Activated CD4-positive, alpha-beta T cell treated with anti-CD3 and anti-CD28 coated beads, Interleukin-10, Interleukin-2, amounts not matched to agents 100 ng/mL and 50 ng/mL, durations not matched to agents 16 hours and 8 hours (primary cell): ENCODE measurements at places on chromosomes 3 and 15.

- DNase-seq = peak; percentile 73
These were observed 615 bp downstream of the VPS18 start for GRCh38 chr15:40894681-40895448.

GRCh38 chr15:41571948-41572347 is 12.9 kb downstream of the TYRO3 start:
- no peak for DNase-seq

GRCh38 chr15:70044168-70044567 is 53.5 kb downstream of the TLE3 start:
- no peak for DNase-seq

GRCh38 chr3:12349895-12350811 is 61.3 kb downstream of the PPARG start:
- DNase-seq = no peak

DNA sequence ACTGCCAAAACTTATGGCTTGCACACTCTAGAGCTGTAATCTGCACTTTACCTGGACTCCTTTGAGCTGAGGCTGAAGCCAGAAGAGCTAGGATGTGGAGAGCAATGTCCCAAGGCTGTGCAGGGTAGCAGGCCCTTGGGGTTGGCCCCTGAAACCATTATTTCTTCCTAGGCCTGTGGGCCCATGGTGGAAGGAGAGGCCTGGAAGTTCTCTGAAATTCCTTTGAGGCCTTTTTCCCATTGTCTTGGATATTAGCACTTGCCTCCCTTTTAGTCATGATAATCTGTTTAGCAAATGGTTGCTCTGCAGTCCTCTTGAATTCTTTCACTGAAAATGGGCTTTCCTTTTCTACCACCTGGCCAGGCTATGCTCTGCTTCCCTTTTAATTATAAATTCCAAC is 102.0 kb upstream of the SGO1 start:
- DNase-seq = no peak

DNA sequence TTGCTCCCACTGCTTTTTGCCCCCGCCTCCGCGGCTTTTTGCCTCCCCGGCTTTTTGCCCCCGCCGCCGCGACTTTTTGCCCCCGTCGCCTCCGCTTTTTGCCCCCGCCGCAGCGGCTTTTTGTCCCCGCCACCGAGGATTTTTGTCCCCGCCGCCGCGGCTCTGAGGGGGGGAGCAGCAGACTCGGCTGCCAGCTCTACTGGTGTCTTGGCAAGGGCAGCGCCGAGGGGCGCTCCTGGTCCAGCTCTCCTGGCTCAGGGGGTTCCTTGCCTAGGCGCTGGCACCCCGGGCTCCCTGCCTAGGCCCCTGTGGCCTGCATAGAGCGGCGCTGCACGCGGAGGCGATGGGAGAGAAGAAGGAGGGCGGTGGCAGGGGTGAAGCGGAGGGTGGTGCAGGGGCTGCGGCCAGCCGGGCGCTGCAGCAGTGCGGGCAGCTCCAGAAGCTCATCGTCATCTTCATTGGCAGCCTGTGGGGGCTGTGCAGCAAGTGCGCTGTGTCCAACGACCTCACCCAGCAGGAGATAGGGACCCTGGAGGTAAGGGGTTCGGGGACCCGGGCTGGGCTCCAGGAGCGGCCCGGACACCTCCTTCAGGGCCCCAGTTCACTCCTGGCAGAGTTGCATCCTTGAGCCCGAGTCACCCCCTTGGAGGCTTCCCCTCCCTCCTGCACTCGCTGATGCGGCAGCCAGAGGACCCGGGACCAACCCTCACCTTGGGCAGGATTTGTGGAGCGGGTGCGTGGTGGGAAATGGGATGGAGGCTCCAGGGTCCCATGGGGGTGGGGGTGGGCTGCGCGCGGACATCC is 642.4 kb downstream of the GOLGA6L6 start:
- no peak for DNase-seq

GRCh38 chr3:1275495-1275894 is 182.7 kb downstream of the CNTN6 start:
- DNase-seq = peak; percentile 9

GRCh38 chr15:58383876-58384275 is 47.9 kb upstream of the LIPC start:
- DNase-seq = peak; percentile 23

DNA sequence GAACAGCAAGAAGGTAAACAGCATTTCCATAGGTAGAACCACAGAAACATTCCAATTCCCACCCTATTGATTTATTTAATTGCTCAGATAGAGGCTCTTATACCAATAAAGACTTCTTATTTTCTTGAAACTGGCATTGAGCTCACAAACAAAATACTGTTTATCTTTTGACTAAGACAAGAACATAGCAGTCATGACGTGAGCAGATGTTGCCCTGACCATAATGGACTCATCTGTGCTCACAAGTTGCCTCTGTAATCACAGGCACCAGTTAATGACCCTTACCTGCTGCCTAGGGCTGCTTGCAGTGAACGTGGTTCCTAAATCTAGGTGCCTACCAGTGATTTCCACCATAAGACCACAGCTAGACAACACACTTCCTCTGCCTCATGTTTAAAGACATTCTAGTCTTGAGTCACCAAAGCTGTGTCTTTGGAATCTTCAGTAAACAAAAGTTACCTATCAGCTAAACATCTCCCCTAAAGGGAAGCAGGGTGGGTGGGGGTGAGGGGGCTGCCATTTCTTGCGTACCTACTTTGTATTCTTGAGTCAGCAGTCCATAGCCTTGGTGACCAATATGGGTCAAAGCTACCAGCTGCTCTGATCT is 2.1 kb downstream of the FYCO1 start:
- DNase-seq = peak; percentile 78

- peak; percentile 77 for DNase-seq
These were observed 44.4 kb downstream of the FLNB start for GRCh38 chr3:58052373-58053273.

GRCh38 chr3:114460459-114460858 is 166.6 kb downstream of the TIGIT start:
- DNase-seq = no peak

DNA sequence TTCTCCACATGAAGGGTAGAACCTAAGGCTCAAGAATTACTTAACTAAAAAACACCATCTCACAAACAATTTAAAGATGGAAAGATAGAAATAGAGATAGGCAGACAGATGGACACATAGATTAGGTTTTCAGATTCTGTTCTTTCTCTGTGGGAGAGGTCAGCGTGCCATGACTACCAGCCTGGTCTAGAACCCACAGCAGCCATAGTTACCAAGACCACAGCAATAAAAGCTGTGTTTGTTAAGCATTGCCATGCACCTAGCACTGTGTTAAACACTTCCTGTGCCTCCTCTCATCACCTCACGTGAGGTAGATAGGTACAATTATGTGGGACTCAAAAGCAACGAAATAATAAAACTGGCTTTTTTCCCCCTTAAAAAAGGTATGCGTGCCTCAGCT is 83.1 kb upstream of the TSEN2 start:
- no peak for DNase-seq

DNA sequence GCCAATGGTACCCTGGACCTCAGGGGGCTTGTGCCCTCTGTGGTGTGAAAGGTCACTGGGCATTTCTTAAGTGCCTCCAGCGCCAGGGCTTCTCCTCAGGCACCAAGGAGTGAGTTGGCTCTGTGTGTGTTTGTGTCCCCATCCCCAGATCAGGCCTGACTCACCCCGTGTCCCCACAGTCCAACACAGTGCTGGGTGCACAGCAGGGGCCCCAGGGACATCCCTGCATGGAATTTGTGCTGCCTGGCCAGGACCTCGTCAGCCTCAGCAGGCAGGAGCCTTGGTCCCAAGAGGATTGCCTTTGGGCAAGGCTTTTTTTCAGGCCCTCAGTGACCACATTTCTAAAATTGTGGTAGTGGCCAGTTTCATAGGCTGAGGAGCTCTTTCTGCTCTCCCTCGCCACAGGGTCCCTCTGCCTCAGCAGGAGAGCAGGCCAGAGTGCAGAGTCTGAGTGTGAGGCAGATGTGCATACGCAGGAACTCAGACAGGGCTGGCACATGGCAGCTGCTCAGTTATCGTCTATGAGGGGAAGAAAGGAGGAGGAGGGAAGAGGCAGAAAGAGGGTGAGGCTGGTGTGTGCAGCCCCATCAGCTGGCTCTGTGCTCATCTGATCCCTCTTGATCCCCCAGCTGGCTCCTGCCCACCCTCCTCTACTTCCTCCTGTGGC is 215.6 kb downstream of the RPLP1 start:
- DNase-seq = no peak

- no peak for DNase-seq
These were observed 71.8 kb downstream of the MINDY2 start for GRCh38 chr15:58842713-58843396.

DNA sequence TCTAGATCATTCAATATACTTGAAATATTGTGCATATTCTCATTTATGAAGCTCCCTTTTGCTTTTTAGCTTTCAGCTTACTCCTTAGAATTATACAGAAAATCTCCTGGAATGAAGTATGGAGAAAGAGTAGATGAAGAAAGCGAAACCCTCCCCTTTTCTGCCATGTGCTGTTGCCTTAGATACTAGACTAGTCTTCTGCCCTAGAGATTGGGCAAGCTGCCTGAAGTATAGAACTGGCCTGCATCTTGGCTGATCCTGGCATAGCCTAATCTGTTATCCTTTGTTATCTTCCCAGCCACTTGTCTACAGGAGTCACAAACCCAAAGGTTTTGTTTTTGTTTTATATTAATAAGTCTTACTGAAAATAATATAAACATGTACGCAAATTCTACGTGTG is 138.8 kb downstream of the RBPMS2 start:
- no peak for DNase-seq

DNA sequence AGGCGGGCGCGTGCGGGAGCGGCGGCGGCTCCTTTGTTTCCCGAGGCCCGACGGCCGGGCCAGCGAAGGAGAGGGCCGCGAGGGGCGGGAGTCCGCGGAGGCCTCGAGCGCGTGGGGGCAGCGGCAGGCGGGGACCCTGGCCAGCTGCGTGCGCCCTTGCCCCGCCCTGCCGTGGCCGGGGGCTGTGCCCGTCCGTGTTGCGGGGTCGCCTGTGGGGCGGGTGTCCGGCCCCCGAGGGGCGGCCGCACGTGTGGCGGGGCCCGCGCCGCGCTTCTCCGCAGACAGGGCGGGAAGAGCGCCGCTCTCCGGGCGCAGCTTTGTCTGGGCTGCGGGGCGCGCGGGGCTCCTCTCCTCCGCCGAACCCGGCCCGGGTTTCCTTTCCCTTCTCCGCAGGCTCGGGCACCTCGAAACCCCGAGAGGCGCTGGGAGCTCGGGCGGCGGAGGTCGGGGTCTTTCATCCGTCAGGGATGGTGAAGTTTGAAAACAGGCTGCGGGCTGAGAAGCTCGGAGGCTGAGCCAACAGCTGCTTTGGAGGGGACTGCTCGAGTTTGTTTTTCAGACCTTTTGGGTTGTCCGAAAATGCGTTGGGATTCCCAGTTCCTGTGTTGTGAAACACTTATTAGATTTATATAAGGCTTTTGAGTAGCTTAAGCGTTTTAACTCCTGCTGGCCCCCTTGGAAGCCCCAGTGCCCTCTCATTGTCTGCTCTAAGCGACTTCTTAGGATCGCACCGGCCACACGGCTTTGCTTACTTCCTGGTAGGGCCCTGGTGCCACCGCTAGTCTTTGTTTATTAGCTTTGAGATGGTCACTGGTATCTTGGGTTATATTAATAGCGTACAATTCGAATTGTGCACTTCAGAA is 817 bp downstream of the USP3 start:
- peak; percentile 57 for DNase-seq

DNA sequence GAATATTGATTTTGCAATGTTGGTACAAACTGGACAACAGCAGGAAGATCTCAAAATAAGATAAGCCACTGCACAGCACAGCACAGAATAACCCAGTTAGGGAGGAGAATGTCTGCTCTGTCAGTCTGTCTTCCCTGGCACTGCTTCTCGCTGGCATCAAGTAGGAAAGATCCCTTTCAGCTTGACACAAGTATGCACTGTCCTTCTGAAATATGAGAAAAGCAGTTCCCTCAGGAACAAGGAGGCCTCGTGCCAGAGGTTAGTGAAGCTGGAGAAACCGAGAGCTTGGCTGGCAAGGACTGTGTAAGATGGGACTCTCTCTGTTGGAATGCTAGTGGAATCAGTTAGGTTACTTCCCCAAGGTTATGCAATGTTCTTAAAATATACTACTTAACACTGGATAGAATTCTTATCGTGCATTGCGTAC is 59.1 kb downstream of the FMN1 start:
- DNase-seq = no peak

DNA sequence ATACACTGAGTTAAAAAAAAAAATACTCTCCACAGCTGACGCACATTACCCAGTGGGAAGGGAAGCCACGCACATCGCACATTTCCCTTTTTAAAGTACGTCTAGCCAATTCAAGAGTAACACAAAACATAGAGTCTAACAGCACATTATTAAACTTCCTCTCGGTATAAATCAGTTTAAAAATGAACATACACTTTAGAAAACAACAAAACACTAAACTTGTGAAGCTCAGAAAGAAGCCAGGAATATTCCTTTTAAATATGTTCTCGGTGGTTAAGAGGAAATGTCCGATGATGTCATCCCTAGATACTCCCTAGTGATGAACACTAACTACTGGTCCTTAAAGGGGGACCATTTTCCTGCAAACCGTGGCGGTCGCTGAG is 721 bp downstream of the MYEF2 start:
- peak; percentile 37 for DNase-seq

GRCh38 chr3:62503516-62503915 is 130.2 kb upstream of the FEZF2 start:
- no peak for DNase-seq

DNA sequence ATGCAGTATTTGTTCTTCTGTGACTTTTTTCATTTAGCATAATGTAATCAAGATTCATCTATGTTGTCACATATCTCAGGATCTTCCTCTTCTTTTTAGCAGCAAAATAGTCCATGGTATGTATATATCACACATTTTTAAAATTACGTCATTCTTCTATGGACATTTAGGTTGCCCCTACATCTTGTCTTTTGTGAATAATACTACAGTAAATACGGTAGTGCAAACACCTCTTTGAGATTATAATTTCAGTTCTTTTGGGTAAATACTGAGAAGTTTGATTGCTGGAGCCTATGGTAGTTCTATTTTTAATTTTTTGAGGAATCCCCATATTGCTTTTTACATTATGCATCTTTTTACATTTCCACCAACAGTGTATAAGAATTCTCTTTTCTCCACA is 1174.9 kb downstream of the NSUN3 start:
- DNase-seq = no peak

- DNase-seq = no peak
These were observed 38.7 kb upstream of the CSPG5 start for GRCh38 chr3:47617086-47618010.

- DNase-seq = no peak
These were observed 117.1 kb downstream of the THSD4 start for GRCh38 chr15:71232411-71232810.

- DNase-seq = no peak
These were observed 40.5 kb upstream of the SMAD6 start for GRCh38 chr15:66661432-66662096.

GRCh38 chr3:23698652-23699313 is 107.0 kb upstream of the UBE2E1 start:
- DNase-seq = no peak

- DNase-seq = no peak
These were observed 235.7 kb downstream of the MCTP2 start for GRCh38 chr15:94467034-94467433.
